ENCODE measurements at places on chromosomes 2 and 18. TPM values are rescaled to one million over a fixed set of nuclear protein-coding genes. Genes with fewer than 3 reads are reported as not detected.

Gene EPHA4
- total RNA-seq: 21.1 TPM

GRCh38 chr18:63063171-63063570 is 256.4 kb downstream of the BCL2 start:
- DNase-seq: no peak

DNA sequence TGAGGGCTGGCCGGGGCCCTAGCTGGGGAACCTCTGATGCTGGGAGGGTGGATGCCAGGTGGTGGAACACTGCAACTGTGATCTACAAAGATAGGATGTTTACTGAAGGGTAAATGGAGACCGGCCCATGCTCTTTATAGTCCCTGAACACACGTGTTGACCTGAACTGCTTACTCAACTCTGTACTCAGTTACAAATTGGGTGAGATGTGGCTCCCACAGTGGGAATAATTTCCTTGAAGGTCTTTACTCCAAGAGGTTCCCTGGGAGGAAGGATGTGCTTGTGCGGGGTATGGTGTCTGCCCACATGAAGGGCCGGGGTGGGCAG is 254.1 kb downstream of the PRKCE start:
- DNase-seq: no peak

Gene HOXD9
- total RNA-seq: 24.5 TPM

DNA sequence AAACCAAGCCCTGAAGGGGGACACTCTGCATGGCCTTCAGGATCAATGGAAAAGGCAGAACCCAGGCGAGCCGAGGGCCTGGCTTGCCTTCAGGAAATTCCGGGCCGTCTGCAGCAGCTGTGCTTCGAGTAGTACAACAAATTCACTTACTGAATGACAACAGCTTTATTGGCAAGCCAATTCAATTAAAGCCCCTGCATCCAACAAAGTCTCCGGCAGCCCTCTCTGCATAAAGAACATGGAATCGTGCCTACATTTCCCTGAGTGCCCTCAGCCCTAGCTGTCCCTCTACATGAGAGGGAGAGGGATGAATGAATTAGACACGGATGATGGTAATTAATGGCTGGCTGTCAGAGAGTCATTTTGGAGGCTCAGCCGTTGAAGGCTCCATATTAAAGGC is 189.0 kb downstream of the BCL11A start:
- DNase-seq: no peak

GRCh38 chr2:158797963-158798700 is 3.0 kb downstream of the DAPL1 start:
- peak; percentile 30 for DNase-seq

DNA sequence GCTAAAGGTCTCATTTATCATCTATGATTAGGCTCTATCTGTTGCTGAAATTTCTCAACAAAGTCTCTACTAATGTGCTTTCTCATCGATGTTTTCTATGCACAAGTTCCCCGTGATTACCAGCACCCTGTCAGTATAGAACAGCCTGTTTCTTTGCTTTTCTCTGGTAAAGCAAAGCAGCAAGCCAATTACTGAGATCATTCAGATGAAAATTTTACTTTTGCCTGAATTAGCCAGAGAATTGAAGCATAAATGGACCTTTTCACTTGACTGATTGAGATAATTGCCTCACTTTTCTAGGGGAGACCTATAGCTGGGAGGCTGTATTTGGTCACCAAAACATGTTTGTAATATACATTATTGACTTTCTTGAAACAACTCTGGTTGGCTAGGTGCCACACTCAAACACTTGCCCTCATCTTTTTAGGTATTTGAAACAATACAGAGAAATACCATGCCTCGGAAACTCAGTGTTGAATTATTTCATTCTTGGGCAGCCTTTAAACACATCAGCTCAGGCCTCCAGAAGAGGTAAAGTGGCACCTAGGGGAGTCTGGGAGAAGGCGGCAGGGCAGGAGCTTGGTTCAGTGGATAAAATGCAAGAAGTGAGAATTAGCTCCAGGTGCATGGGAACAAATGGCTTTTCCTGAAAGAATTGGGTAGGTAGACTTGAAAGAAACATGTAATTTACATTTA is 96.2 kb downstream of the GALNT3 start:
- no peak for DNase-seq

Measured in dermis blood vessel endothelial cell (primary cell).